ENCODE measurements at places on chromosomes 13 and 19.

- peak; percentile 82 for DNase-seq
Measured at GRCh38 chr19:52991484-52991883, 22.2 kb upstream of the ERVV-1 start.

DNA sequence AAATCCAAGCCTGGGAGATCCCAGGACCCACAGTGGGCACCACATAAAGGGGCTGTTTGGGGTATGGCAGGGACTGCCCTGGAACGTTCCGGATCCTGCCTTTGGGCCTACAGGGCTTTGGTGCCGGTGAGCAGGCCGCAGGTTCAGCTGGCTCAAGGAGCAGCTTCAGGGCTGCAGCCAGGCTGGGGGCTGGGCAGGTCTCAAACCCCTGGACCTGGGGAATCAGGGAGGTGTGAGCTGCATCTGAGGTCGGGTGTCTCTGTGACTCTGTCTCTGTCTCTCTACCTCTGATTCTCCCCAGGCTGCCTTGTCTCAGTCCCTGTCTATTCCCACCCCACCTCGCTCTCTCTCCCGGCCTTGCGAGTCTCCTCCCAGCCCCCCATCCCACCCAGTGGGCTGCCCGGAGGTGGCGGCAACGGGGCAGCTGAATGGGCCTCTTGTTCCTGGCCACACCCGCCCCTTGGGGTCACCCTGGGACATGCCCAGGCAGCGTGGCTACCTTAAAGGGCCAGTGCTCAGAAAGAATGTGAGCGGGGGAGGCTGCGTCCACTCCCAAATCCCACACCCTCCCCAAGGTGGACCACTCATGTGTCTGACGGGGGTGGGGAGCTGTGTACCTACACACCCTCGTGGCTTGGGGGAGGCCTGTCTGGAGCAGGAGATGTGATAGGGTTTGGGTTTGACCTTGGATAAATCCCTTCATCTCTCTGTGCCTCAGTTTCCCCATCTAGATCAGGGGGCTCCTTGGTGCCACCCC, 31.1 kb downstream of the NFIC start:
- peak; percentile 34 for DNase-seq

DNA sequence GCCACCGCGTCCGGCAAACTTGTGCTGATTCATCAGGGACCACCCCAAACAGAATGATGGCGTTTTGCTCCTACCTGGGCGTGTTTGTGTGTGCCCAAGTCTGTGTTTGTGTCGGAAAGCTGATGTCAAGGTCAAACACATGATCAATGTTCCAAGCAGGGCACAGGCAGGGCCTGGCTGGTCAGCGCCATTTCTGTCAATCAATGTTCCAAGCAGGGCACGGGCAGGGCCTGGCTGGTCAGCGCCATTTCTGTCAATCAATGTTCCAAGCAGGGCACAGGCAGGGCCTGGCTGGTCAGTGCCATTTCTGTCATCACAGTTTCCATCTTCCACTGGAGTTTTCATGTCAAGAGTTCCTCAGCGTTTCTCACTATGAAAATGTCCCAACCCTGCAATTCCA, 14.9 kb upstream of the GRTP1 start:
- DNase-seq: no peak

DNA sequence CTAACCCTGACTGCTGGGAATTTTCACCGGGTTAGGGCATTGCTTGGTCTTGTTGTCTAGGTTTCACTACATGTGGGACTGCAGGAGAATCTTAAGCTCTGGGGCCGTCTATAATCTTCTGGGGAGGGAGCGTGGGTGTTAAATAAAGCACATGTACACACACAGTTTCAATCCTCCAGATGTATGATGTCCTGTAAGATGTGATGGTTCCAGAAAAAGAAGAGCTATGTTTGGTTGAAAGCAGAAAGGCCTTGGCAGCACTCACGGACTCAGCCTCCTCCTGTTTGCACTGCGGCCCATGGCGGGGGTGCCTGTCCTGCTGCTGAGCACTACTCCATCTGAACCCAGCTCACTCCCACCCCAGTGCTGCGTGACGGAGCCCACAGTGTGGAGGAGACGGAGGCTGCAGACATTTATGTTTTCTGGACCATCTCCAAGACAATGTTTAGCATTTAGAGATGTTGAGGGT, 343.5 kb downstream of the TEX29 start:
- DNase-seq: no peak

GRCh38 chr19:9309974-9310446, 372 bp upstream of the ZNF699 start:
- DNase-seq: peak; percentile 94

DNA sequence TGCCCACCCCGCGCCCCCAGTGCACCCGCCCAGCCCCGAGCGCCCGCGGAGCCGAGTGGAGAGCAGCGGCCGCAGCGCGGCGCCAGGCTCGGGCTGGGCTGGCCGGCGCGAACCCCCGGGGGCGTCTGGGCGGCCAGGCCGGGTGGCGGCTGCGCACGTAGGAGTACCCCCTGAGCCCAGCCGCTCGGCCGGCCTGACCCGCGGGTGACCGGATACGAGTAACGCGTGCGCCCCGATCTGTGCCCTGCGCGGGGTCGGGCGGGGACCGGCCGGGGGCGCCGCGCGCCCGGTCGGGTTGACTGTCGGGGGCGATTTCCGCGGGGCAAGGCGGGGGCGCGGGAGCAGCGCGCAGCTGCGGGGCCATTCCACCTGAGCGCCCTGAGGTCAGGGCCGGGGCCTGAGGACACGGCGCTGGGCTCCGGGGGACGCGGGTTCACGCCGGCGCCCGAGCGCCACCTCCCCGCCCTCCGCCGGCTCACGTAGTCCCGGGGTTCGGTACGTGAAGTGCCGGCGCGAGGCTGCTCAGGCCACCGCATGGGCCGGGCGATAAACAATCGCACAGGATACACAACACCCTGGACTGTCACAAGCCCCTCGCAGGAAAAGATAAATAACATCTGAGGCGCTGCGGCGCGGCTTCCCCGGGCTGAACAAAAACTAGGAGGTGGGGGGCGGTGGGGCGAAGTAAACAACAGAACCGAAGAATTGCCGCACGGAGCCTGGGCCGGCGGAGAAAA, 37.6 kb upstream of the FLT1 start:
- DNase-seq: no peak

DNA sequence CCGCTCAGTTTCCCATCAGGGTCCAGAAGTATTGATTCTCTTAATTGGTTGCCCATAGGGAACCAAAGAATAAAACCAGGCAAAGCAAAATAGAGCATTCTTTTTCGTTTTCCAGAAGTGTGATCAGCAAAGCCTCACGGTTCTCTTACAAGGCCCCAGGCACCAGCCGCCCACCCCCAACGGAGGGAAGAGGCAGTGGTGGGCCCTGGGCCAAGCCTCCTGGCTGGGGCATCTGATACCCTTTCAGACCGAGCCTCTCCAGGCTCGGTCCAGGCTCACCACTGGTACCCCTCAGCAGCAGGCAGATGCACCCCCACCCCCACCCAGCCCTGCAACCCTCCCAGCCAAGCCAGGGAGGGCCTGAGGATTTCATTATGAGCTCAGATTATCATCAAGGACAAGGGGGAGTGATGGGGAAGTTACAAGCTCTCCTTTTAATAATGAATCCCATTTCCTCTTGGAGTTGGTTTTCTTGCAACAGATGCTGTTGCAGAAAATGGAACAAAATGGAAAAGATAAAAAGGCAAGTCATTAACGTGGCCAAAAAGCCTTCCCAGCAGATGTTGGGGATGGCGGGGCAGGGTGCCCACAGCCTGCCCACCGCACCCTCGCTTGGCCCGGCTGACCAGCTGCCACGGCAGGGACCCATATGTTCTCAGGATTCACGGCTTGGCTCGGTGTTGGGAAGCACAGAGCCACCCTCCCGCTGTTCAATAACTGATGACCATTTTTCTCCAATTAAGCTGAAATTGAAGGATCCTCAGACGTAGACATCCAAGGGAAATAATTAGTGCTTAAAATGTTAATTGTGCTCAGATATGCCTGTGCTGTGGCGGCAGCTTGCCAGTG, 45.9 kb upstream of the KCTD15 start:
- no peak for DNase-seq

GRCh38 chr19:3499738-3500428, 591 bp downstream of the DOHH start:
- DNase-seq: no peak

All from epithelial cell of esophagus (primary cell).